ENCODE measurements at places on chromosomes 6 and 20.
A peak's percentile ranks its signal among the peaks of the same experiment; 100 is the strongest.

DNA sequence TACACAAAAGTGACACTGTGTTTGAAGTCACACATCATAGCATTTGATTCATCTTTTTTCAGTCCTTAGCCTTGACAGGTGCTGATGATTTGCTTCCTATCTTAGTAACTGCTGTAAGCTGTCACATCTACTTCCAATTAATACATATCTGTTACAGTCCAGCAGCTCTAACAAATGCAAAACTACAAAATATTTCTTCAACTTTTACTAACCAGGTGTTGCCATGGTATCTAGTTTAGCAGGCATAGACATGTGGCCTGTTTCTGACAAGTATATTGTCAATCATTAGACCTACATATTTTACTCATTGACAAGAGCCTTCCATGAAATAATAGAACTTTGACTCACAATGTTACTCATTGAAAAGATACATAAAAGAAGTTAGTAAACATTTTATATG lies 1159.7 kb downstream of the GRIK2 start:
- DNase-seq: no peak

- no peak for DNase-seq
Observed at GRCh38 chr20:17871886-17872285, 96.7 kb downstream of the SNX5 start.

GRCh38 chr6:147157930-147158329 lies 46.3 kb upstream of the STXBP5 start:
- DNase-seq: no peak

DNA sequence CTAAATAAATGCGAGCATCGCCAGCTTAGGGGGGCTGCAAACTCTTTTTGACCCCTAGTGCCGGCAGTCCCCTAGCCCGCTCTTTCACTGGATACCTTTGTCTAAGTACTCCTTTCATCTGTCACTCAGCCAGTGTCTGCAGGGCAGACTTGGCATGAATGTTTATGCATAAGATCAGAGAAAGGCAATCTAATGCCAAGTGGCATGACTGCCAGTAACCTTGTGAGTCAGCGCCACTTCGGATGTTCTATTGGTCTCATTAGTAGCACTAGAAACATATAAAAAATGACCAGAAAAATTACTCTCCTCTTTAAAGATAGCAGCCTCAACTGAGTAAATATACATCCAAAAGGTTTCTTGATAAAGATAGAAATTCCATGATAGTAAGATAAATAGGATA lies 192.2 kb downstream of the TBC1D32 start:
- DNase-seq: no peak

- no peak for DNase-seq
Observed at GRCh38 chr6:147759093-147759492, 250.6 kb downstream of the SAMD5 start.

- DNase-seq: no peak
Observed at GRCh38 chr6:104575536-104575935, 284.2 kb downstream of the HACE1 start.

- DNase-seq: no peak
Observed at GRCh38 chr6:154363821-154364220, 7.2 kb upstream of the IPCEF1 start.

GRCh38 chr20:48879612-48880245 lies 41.8 kb upstream of the ARFGEF2 start:
- no peak for DNase-seq

DNA sequence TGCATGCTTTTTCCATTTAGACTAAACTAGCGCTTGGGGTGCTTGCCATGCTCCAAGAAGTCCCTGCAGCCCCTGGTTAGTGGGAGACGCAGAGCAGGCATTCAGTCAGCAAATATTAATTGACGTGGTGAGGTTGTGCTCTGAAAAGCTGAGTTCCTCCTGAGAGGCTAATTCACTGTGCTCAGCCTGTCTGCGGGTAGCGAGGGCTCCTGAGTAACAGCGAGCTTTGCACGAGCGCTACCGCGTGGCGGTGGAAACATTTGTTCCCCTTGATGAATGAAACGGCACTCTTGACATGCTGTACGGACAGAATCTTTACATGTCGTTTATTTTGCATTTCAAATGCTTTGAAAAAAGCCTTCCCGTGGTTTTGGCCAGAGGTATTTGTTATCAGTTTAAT lies 170.6 kb upstream of the AGPAT4 start:
- no peak for DNase-seq

DNA sequence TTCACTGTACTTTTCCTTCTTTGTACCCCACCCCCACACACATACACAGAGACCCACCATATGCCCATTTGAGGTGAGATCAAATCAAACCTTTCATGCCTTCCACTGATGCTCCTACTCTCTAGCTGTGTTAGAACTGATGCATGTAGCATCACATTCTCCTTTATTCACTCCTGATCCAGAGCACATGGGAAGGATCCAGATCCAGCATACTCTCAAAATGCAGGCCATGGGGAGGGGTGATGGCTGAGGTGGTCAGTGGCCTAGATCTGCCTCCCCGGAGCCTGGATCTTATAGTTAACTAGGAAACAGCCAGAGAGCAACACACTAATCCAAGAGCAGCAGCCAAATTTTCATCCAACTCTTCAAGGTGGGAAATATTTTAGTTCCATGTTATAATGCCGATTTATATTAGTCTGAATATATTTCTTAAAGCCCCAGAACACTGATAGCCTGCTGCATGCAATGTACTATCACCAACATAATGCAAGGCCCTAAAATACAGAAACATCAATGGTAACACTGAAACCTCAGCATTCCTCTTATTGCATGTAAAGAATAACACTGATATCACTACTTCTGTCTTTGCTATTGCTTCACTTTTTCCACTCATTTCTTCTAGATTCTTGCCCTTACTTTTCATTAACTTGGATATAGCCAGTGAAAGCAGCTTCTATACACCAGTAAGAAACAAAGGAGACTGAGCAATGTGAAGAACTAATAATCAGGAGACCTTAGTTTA lies 126.8 kb upstream of the BEND6 start:
- no peak for DNase-seq

- no peak for DNase-seq
Observed at GRCh38 chr20:3995749-3996320, 19.5 kb downstream of the RNF24 start.

- DNase-seq: no peak
Observed at GRCh38 chr6:43900916-43901732, 131.1 kb downstream of the VEGFA start.

DNA sequence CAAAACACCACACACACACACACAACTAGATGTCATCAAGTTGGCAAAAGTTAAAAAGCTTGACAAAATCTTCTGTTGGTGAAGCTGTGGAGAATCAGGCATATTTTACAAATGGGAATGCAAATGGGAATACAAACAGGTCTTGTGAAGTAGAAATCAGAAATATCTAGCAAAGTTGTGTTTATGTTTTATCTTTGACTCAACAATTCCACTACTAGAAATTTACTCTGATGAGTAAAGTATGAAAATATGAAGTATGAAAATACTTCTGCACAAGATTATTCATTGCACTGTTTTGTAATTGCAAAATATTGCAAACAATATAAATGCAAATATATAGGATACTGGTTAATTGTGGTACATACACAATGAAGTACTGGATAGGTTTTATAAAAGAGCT lies 1166.0 kb upstream of the GJE1 start:
- DNase-seq: no peak

GRCh38 chr20:3168079-3168828 lies 5.1 kb downstream of the LZTS3 start:
- no peak for DNase-seq

- no peak for DNase-seq
Observed at GRCh38 chr6:112036088-112036637, 17.7 kb upstream of the CCN6 start.

DNA sequence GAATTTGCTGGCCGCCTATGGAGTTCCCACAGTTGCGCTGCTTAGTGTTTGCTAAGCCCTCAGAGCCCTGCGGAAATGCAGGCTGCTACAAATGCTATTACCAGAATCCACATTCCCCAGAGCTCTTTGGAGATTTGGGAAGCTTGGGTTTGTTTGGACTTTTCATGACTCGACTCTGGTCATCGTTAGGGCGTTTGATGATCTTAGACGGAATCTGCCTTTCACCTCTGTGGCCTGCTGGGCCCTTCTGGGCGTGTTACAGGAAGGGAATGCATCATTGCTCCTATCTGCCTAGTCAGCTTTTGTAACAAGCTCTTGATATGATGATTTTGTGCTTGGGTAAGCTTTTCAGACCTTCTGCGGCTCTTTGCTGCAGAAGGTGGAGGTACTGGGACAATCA lies 50.8 kb downstream of the EYA2 start:
- no peak for DNase-seq

DNA sequence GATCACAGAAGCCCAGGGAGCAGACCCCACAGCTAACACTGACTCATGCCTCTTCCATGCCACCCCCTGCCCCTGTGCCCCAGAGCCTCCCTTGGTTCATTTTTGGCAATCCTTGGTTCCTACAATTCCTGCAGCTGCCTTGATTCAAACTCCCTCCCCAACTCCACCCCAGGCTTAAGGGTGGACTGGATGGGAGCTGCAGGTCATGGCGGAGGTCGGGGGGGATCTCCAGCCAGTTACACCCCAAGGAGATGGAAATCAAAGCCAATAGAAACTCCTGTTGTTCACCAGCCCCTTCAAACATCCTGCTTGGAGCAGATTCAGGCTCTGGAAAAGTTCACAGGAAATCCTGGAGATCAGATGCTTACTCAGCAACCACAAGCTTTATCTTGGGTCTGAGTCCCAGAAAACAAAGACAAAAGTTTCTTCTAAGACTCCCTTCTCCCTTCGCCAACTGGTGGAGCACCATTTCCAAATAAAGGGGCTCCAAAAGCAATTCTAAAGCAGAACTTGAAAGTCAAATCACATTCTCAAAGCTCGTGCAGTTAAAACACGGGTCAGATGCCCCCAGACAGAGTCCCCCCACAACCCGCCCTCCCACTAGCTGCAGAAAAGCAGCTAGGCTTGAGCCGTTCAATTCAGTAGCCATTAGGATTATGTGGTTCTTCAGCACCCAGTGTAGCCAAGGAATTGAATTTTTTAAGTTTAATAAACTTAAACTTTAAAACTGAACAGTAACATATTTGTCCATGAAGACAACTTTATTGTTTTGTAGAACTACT lies 149.5 kb downstream of the ANKRD60 start:
- DNase-seq: no peak

DNA sequence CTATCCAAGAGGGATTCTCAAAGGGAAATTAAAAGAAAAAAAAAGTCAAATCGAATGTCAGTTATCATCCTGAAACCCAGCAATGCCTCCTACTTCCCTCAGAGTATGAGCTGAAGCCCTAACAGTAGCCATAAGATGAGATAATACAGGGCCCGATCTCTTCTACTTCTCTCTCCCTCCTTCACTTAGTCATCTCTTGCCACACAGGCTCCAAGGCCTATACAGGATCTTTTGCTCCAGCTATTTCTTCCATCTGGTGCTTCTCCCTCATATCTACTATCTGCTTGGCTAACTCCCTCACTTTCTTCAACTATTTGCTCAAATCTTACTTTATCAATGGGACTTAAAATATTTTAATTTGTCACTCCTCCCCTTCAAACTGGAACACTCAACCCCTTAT lies 215.3 kb downstream of the RNGTT start:
- DNase-seq: no peak

DNA sequence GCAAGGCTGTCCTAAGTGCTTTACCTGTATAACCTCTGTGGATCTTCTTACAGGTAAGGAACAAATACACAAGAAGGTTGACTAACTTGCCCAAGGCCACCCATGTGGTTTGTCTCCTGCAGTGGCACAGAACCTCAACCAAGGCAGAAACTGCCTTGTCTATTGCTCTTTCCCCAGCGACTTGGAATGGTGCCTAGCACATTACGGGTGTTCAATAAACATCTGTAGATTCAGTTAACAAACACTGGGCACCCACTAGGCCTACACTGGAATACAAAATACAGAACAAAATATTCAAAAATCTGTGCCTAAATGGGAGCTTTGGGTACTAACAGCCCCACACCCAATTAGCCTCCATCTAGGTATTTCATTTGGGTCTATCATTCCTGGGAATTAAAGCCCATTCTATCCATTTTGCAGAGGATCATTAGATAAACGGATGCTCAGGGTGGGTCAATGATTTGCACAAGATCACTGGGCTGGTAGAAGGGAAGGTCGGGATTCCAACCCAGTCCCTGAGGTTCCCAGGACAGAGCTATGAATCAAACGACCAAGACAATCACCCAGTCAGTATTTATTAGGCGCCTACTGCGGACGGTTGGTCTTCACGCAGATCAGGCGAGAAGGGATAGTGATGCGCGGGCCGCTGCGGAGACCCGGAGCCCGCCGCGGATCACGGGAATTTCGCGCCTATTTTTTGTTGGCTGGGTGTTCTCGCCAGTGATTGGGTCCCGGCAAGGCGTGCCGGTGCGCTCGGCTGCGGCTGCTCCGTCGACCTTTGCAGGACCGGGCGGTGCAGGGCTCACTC lies at the start of gene STK35:
Gene STK35 (plus strand): TSS at position 771 of the 808 bp plus-strand sequence. CDS start 55 bp downstream, outside the sequence.
- DNase-seq: no peak

- peak; percentile 55 for DNase-seq
Observed at GRCh38 chr20:51372176-51372803, 170.2 kb downstream of the NFATC2 start.

- no peak for DNase-seq
Observed at GRCh38 chr6:53847796-53848314, 53.0 kb downstream of the LRRC1 start.

- DNase-seq: no peak
Observed at GRCh38 chr6:71082033-71082650, 125.3 kb upstream of the B3GAT2 start.

- no peak for DNase-seq
Observed at GRCh38 chr6:42222448-42222847, 4.8 kb upstream of the MRPS10 start.

DNA sequence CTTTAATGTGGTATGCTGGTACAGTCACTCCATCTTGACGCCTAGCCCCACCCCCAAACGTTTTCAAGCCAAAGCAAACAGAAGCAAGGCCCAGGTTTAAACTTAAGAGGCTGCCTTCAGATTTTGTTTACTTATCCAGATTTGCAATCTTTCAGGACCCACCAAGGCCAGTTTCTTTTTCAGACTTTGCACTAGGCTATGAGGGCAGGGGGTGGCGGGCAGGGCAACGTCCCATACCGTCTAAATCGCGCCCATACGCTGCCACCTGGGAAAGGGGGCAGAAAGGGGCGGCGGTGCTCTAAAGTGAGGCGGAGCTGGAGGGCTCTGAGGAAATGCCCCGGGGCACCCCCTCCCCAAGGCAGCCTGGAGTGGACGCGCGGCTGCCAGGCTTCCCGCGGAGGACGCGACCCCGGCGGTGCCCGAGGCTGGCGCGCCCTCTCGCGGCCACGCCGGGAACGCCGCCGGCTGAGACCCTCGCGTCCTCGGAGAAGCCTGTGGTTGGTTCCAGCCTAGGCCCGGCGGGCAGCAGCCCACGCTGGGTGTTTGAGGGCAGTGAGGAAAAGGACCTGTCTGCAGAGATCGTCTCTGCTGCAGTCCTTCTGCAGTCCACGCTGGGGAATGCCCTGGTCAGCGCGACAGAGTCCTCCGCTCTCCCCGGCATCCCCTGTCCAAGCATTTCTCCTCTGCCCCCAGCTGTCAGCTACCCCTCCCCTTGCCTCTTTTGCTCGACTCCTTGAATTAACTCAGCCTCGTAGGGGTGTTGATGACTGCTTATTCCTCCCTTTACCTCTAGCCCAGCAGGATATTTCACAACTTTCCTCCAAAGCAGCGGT lies 129.2 kb upstream of the PRND start:
- DNase-seq: peak; percentile 46
